Activated CD4-positive, CD25-positive, alpha-beta regulatory T cell (primary cell): ENCODE measurements at places on chromosomes 5 and 9.

DNA sequence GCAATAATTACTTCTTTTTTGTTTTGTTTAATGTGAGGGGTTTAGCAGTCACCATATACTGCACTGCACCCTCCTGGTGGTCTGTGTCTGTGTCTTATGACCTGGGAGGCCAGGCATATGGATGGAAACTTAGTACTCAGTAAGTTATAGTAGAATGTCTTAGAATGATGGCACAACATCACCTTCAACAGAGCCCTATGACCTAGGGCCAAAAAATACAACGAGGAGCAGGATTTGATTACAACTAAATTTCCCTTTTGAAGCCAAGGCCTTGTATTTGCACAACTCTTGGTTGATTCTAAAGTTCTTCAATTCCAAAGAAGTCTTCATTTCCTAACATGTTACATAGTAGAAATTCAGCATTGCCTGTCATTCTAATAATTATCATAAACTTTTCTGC is 422.1 kb upstream of the PIK3R1 start:
- DNase-seq: no peak

DNA sequence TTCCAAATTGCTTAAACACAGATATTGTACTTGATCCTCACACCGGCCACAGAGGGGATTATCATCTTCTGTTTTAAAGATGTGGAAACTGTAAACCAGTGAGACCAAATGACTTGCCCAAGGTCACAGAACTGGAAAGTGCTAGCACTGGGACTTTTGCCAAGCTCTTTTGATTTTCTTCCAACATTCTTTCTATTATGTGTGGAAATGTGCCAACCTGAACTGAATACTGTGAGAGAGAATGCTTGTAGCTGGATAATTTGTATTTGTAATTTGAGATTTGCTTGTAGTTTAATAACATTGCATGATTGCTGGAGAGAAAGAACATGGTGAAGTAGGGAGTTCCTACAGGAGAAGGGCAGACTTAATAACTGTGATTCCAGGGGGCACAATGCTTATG is 977.9 kb upstream of the NUDT12 start:
- DNase-seq: no peak

GRCh38 chr5:6434731-6435130 is 13.9 kb upstream of the UBE2QL1 start:
- DNase-seq: no peak

DNA sequence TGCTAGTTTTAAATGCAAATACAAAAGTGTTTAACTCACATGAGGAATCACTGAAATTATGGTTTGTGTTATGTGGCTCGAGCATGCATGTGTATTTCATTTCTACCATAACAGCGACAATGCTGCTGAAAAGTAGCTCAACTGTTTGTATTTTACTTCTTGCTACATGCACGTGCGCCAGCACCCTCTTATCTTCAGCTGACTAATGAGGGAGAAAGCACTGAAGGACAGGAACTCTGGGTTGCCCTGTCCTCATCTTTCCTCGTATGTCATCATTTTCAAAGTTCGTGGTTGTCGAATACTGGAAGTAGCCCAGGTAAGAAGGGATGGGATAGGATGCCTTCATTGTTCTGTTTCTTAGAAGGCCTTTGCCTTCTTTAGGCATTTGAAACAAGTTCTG is 120.3 kb downstream of the SYK start:
- no peak for DNase-seq

DNA sequence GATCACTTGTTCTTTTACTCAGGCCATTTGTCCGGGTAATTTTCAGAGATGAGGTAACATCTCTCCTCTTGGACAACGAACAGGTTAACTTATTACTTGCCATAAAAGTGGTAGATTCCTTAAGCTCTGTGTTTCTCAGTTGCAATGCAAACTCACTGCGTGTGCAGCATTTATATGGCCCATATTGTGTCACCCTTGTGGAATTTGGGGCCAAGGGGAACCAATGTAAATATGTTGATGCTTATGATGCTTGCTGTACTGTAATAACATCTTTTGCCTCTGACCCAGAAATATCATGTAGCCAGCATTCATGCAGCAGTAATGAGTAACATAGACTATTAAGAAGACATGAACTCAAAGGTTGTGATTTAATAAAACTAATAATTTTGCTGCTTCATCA is 175.8 kb downstream of the ADAMTS6 start:
- DNase-seq: no peak
